Left forelimb (tissue), 1 donor: ENCODE measurements at places on chromosomes 5 and 9.

- no peak for DNase-seq
Observed at GRCh38 chr9:71515107-71515506, 253.2 kb downstream of the CEMIP2 start.

- no peak for DNase-seq
Observed at GRCh38 chr5:124698770-124699169, 47.7 kb downstream of the ZNF608 start.

GRCh38 chr5:150244209-150244608 is 45.4 kb downstream of the CAMK2A start:
- no peak for DNase-seq

- no peak for DNase-seq
Observed at GRCh38 chr9:73548201-73548600, 396.5 kb downstream of the ANXA1 start.

GRCh38 chr5:78808380-78808779 is 159.8 kb upstream of the LHFPL2 start:
- DNase-seq: no peak

- DNase-seq: no peak
Observed at GRCh38 chr5:103452666-103453065, 109.9 kb downstream of the NUDT12 start.

GRCh38 chr9:31394015-31394473 is 990.4 kb upstream of the ACO1 start:
- no peak for DNase-seq

DNA sequence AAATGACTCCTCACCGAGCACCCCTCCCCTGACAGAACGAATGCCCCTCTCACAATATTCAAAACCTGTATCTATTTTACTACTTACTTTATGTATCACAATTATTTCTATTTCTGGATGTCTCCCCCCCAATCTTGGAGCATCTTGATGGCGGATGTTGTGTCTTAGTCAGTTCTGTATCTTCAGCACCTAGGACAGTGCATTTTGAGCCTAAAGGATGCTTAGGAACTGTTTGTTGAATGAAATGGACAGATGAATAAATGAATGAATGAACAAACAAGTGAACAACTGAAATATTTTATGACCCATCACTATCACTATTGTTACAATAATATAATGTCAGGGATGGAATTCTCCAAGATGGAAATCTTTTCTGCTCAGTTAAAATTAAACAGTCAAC is 295.7 kb downstream of the DNAH5 start:
- DNase-seq: no peak

GRCh38 chr5:135578685-135579341 is at the start of gene CXCL14:
TSS of gene CXCL14 (minus strand) at chr5:135578991. CDS start at chr5:135578778, 213 bp downstream.
- DNase-seq: no peak

DNA sequence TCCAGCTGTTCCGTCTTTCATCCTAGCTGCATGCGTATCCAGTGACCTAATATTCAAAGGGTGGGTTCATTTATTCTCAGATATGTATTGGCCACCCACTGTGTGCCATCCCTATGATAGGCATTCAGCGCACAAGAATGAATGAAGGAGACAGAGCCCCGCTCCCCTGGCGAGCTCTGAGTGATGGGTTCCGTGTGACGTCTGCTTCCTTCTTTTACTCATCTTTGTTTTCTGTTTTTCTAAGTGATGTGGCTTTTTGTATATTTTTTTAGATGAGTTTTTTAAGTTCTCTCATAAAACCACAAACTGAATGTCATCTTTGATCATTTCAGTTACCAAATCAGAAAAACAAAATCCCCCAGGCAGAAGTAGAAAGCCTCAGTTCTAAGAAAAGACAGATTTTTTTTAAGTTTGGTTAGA is 168.3 kb upstream of the OTULINL start:
- DNase-seq: no peak

DNA sequence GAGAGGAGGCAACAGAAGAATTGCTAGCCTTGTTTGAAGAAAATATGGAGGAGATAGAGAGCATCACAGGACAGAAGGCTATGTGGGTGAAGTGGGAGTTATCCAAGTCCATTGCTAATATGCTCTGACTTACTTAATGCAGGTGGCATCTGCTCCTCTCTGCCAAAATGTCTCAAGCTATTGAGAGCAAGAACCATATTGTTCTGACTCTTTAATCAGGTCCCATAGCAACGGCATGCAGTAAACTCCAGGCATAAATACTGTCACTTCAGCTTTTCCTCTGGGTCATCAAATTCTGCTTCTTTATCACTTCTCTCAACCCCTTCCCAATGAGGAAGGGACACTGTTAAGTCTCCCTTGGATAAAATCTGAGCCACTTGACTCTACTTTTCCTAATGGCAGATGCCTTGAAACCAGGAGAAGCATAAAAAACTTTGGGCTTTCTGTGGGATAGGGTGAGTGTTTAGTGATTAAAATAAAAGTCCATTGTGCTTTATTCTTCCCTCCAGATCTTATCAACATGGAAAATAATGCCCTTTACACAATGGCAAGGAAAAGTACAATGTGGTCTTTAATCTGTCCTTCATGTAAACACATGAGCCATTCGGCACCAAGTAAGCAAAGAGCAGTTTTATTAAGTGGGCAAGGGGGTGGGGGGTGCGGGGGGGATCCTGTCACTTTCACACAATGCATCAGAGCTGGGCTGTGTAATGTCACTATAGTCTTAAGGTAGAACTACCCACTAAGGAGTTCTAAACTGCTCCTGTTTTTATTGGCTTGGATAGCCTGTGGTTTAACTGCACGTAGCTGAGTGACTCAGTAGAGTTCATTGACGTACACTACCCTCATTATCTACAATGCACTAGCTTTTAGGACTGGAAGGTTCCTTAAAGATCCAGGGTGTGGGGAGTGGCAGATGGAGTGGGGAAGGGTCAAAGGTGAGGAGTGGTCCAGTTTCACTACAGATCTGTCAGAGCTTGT is 71.0 kb upstream of the TARS1 start:
- DNase-seq: no peak

GRCh38 chr9:131799177-131799823 is 59.4 kb upstream of the RAPGEF1 start:
- DNase-seq: no peak

DNA sequence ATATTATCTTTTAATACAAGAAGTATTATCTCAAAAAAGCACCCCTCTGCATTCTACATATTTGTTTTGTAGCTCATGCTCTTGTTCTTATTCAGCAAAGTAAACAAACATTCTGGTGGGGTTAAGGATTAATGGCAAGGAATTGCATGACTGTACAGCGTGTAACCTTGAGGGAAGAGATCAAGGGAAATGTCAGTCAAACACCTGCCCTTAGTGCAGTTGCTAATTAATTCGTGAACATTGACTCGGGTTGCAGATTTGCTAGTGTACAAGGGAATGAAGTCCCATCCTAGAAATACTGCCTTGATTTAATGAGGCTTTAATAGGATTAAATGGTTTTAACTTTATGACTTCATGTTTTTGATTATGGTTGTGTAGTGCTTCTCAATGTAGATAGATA is 1758.1 kb downstream of the MAT2B start:
- DNase-seq: no peak

GRCh38 chr5:80141681-80142080 is 106.5 kb downstream of the THBS4 start:
- no peak for DNase-seq

DNA sequence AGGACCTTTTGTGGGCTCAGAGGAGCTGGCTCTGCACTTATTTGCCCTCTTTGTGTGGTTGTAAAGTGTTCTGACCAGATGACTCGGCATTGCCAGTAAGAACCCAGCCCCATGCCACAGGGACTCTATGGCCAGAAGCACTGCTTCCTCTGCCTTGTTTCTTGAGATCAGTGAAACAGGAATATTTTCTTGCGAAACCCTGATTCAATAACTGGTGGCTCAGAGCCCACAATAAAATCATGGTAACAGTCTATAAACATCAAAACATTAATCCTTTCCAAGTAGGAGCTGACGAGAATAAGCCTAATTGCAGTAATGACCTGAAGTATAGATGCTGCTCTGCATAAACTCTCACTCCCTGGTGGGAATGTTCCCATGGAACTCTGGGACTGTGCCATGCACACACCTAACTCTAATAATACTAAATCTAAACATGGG is 344.3 kb downstream of the ZNF608 start:
- no peak for DNase-seq

- no peak for DNase-seq
Observed at GRCh38 chr9:33019797-33020196, 5.3 kb upstream of the DNAJA1 start.

GRCh38 chr9:96242811-96243210 is 59.2 kb downstream of the HSD17B3 start:
- DNase-seq: no peak

- DNase-seq: no peak
Observed at GRCh38 chr9:82404196-82404870, 415.8 kb downstream of the SPATA31D1 start.

GRCh38 chr9:76135902-76136301 is 245.4 kb downstream of the PCSK5 start:
- no peak for DNase-seq

DNA sequence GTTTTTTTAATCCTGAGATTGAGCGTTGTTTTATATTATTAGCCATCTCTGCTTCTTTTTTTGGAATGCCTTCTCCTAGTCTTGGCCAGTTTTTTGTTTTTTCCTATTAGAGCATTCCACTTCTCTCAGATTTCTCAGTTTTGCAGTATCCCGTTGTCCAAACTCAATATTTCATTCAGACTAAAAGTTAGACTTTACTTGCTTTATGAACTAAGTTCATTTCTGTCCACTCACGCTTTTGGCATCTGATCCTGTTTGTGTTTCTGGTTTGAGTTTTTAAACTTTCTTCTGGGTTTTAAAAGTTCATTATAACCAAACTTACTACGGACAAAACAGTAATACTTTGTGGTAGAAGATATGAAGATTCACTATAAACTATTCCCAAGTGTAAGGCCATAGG is 288.3 kb upstream of the MPDZ start:
- no peak for DNase-seq

DNA sequence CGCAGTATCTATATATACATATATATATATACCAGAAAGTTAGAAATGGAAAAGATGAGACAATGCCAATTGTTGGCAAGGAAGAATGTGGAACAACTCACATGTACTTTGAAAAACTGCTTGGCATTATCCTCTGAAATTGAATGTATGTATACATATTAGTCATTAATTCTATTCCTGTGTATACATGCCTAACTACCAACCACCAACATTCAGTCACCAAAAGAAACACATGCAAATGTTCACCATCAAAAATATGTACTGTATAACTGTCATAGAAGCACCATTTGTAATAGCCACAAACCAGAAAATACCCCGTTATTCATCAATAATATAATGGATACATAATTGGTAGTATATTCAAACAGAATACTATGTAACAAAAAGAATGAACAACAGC is 330.2 kb upstream of the GRAMD2B start:
- no peak for DNase-seq

DNA sequence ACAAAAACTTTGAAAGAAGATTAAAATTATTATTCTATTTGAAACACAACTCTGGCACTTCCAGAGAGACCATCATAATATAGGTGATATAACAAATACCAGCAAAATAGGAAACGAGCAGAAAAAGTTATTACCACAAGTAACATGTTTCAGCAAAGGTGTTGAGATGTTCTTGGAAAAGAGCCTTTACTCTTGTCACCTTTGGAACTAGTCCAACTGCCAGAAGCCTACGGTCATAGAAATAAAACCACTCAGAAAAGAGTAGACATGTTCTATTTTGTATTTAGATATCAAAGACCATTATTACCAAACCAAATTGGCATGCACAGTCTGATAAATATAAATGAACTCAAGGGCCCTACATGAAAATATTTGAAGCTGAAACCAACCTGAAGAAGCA is 145.0 kb upstream of the DMAC1 start:
- no peak for DNase-seq

GRCh38 chr9:27194401-27195091 is 85.5 kb downstream of the TEK start:
- no peak for DNase-seq

DNA sequence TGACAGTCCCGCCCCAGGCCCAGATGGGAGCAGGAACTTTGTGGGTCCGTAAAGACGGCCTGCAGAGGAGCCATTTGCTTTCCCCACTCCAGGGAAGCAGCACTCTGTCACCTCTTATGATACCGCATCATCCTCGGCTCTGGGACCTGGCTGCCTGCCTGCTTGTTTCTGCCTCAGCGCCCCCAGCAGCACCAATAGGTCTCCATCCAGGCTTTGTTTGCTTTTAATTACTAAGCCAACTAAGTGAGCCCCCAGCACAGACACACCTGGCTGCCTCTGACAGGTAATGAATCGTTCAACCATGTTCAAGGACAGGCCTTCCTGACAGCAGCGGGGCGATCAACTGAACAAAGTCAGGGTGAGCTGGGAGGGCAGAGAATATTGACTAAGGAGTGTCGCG is 141.4 kb downstream of the C5orf15 start:
- no peak for DNase-seq

GRCh38 chr5:38258042-38258318 is 379 bp upstream of the EGFLAM start:
- no peak for DNase-seq

DNA sequence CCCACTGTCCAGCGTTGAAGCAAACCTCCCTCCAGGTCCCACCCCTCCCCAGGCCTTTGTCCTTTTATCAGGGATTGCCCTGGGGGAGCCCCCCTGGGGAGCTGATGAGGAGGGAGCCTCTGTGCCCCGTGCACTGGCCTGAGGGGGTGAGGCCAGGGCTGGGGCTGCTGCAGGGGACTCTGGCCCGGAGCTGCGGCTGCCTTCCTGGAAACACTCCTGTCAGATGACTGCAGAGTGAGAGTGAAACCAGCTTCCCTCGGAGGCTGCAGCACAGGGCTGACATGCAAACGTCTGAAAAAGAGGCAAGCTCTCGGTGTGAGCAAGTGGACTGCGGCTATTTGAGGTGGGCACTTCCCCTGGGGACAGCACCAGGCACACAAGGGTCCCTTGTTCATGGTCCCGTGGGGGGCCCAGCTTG is 4.6 kb upstream of the TRAF2 start:
- no peak for DNase-seq

GRCh38 chr9:89634995-89635742 is 30.4 kb downstream of the GADD45G start:
- DNase-seq: no peak

DNA sequence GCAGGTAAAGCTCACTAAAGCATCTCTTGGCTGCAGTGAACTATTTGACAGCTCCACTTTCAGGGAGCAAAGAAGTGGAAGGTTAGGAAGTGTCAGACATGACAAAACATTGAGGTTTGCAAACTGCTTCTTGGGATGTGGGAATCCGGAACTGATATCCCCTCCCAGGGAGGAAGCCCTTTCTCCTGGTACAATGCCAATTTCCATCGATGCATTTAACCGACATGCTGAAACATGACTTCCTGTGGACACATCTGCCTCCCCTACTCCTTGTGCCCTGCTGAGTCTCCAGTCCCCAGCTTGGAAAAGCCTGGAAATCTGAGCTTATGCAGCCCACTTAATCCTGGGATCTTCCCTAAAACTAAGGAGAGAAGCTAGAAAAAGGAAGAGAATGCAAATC is 323.1 kb upstream of the DAP start:
- DNase-seq: no peak

DNA sequence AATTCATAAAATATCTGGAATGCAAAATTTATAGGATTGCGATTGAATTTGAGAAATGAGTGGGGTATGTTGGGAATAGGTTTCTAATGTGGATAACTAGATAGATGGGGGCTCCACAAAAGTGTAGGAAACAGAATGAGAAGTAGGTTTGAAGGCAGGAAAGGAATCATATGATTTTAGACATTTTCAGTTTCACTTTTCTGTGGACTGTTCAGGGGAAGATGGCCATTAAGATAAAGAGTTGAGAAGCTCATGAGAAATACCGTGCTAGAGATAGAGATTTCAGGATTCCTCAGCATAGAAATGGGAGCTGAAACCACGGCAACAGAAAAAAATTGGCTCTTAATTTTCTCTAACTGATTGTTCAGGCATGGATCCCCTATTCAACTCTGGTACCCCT is 163.4 kb upstream of the CD180 start:
- DNase-seq: no peak
